RWPE2 (cell line): ENCODE measurements at places on chromosomes 7 and 10.

- no peak for DNase-seq
- H3K4me3 ChIP-seq, result no peak overlapping the region
- H3K36me3 ChIP-seq, result no peaks in the 10 kb centered on the region
- no peaks in the 10 kb centered on the region for H3K27me3 ChIP-seq
- peaks cover 17% of the 10 kb centered on the region for H3K4me1 ChIP-seq
These were observed 46.3 kb downstream of the KIAA1549 start for GRCh38 chr7:138934861-138935260.

DNA sequence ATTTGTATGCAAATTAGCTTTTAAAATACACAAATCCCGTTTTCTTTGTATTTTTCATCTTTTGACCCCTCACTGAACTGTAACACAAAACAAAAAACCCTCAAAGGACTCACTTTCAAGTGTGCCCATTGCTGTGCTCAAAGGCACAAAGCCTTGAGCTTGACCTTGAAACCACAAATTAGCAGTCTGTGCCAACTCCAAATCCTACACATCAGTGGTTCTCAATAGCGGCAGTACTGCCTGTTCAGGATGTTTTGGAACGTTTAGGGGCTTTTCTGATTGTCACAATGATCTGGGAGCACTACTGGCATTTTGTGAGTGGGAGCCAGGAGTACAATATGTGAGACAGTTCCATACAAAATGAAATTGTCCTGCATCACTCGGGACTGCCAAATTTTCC, 55.5 kb downstream of the KDM7A start:
- no peaks in the 10 kb centered on the region for H3K4me1 ChIP-seq
- H3K27me3 ChIP-seq, result no peaks in the 10 kb centered on the region
- H3K36me3 ChIP-seq, result peaks cover 5% of the 10 kb centered on the region; the same call in 1 of the 2 replicates

GRCh38 chr10:8534096-8534495, 479.6 kb downstream of the GATA3 start:
- no peak overlapping the region for H3K27ac ChIP-seq
- H3K27me3 ChIP-seq, result no peaks in the 10 kb centered on the region
- no peaks in the 10 kb centered on the region for H3K36me3 ChIP-seq

GRCh38 chr7:10706875-10707493, 266.7 kb upstream of the PHF14 start:
- no peak overlapping the region for H3K27ac ChIP-seq
- no peak for DNase-seq
- no peaks in the 10 kb centered on the region for H3K4me1 ChIP-seq

GRCh38 chr7:74051629-74052410, 23.8 kb downstream of the ELN start:
- no peak overlapping the region for H3K27ac ChIP-seq
- no peak for DNase-seq
- H3K27me3 ChIP-seq, result no peaks in the 10 kb centered on the region
- H3K36me3 ChIP-seq, result no peaks in the 10 kb centered on the region

DNA sequence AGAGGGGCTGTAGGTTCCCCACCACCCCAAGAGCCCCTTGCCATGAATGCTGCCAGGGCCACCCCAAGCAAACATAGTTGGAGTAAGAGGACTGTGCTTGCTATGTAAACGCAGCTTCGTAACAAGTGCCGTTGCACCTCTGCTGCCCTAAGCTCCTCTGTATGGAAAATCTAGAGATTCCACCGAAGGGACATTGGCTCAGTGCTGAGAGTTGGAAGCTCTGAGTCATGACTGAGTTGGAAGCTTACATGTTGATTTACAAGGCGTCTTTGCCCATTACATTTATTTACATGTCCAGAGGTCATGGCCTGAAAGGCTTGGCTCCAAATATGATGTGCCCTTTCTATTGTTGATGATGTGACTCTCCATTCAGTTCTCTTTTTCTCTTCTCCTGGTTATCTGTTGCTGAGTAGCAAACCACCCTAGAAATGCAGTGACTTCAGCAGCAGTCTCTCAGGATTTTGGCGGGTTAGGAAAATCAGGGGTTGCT, 233.1 kb upstream of the TCF7L2 start:
- no peaks in the 10 kb centered on the region for H3K36me3 ChIP-seq
- H3K27me3 ChIP-seq, result no peaks in the 10 kb centered on the region
- H3K27ac ChIP-seq, result no peak overlapping the region
- no peak overlapping the region for H3K4me3 ChIP-seq
- no peak for DNase-seq
- peaks cover 5% of the 10 kb centered on the region for H3K4me1 ChIP-seq

GRCh38 chr10:77669892-77670291, 32.3 kb upstream of the KCNMA1 start:
- H3K4me3 ChIP-seq, result no peak overlapping the region
- H3K4me1 ChIP-seq, result no peaks in the 10 kb centered on the region
- H3K36me3 ChIP-seq, result no peaks in the 10 kb centered on the region
- no peaks in the 10 kb centered on the region for H3K27me3 ChIP-seq
- H3K27ac ChIP-seq, result no peak overlapping the region
- DNase-seq, result no peak

DNA sequence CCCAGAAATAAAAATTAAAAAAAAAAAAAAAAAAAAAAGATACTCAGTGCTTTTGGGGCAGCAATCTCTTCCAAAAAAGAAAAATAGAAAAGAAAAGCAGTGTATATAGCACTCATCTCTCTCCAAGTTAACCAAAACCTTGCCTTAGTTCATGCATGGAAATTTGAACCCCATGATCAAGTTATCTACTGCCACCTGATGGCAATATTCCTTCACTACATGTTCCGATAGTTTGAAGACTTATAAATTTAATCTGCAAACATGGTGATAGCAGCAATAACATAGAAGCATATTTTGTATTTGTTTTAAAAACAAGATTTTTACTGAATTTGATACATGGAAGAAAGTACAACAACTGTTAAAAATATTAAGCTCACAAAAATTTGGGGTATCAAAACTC, 48.6 kb upstream of the SLIT1 start:
- no peak overlapping the region for H3K4me3 ChIP-seq
- H3K27ac ChIP-seq, result no peak overlapping the region
- H3K4me1 ChIP-seq, result no peaks in the 10 kb centered on the region
- DNase-seq, result no peak
- H3K36me3 ChIP-seq, result peaks cover 14% of the 10 kb centered on the region

GRCh38 chr10:126080879-126081411, 184.6 kb downstream of the FANK1 start:
- DNase-seq, result no peak
- no peaks in the 10 kb centered on the region for H3K4me1 ChIP-seq
- no peak overlapping the region for H3K27ac ChIP-seq
- no peaks in the 10 kb centered on the region for H3K27me3 ChIP-seq
- no peaks in the 10 kb centered on the region for H3K36me3 ChIP-seq

- no peaks in the 10 kb centered on the region for H3K36me3 ChIP-seq
- H3K27me3 ChIP-seq, result no peaks in the 10 kb centered on the region
- no peaks in the 10 kb centered on the region for H3K4me1 ChIP-seq
These were observed 15.1 kb upstream of the TTYH3 start for GRCh38 chr7:2616387-2617324.
